ENCODE measurements at places on chromosomes 4 and X. TPM values are rescaled to one million over a fixed set of nuclear protein-coding genes. Genes with fewer than 3 reads are reported as not detected.
A peak's percentile ranks its signal among the peaks of the same experiment; 100 is the strongest.

Gene SMIM10
- total RNA-seq: 3.6 TPM

DNA sequence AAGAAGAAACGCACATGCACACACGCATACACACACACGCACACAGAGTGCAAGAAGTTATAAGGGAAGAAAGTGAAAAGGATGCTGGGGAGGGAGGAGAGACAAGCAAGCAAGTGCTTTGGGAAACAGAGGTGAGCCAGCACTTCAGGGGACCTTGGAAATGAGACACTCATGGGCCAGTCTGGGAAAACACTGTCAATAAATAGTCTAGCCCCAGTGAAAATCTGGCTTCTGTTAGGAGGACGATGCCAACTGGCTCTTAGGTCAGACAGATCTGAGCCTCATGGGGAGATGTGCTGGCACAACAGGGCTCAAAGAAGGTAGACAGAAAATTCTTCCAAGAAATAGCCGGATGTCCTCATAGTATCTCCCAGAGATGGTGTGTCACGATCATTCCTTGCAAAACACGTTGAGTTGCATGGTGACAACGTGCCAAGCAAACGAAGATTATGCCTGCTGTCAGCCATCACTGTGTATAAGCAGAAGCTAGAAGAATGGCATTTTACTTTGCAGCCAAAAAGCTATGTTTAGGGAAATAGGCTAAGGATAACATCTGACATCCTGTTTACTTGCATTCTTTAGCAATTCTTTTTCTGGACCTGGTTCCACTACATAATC lies 557 bp upstream of the ARHGEF6 start:
- DNase-seq: peak; percentile 28

DNA sequence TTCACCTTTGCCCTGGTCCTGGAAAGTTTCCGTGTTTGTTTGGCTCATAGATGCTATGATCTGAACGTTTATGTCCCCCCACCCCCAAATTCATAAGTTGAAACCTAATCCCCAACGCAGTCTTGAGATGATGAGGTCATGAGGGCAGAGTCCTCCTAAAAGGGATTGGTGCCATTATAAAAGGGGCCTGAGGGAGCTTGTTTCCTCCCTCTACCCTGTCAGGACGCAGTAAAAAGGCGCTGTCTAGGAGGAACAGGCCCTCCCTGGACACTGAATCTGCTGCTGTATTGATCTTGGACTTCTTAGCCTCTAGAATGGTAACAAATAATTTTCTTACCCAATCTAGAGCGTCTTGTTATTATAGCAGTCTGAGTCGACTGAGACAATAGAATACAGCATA lies 2190.6 kb upstream of the TENM3 start:
- no peak for DNase-seq

DNA sequence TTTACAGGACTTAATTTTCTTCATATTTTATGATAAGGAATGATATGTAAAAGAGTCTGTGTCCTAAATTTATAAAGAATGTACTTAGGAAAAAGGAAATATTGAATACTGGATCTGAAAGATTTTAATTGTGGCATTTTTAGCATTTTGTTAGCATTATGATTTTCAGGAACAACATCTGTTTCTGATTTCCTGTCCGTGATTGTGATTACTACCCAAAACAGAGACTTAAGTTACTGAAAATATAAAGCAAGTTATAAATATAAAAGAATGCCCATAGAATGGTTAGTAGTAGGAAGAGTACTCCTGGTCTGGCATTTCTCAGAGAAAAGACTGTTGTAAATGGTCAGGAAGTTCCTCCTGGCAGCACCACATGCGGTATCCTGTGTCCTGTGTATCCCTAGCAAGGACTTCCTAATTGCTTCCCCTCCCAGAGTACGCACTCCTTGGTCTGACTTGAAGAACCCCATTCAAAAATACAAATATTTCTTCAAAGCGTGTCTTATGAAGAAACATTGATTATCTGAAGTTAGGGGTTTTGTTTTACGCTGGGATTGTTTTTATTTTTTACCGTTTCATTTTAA lies 88.9 kb downstream of the RS1 start:
- DNase-seq: peak; percentile 12

DNA sequence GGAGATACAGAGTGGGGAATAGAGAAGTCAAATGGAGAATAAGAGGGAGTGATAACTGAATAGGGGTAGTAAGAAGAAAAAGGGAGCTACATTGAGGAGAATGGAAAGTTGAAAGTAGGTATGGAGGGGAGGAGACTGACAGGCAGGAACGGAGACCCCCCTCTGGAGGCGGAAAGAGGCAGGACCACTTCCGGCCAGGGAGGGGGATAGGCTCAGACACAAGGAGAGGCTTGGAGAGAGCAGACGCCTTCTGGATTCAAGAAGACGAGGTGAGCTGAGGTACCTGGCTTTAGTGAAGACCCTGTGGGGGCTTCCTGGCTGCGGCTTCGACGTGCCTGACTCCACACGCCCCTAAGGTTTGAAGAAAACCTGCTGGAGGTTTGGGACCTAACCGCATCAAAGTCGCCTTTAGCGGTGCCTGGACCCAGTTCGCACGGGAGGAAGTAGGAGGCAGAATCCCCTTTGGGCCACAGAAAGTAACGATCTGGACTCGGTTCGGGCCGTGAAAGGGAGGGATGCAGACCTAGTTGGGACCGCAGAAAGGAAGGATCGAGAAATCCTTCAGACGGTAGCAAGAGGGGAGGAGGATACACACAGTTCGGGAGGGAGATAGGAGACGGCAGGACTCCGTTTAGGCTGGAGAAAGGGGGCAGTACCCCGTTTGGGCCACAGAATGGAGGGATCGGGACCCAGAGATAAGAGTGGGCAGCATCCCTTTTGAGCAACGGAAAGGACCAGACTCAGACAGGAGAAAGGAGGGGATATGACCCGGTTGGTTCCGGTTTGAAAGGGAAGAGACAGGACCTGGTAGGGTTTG lies at the start of gene TRO:
TRO (plus strand) TSS at position 215 of the 817 bp plus-strand sequence. CDS start 1,423 bp downstream, outside the sequence.
- DNase-seq: peak; percentile 79

Data from tongue (tissue), 3 donors.